Uterus (tissue), 4 donors: ENCODE measurements at places on chromosomes 1 and 21. TPM values are rescaled to one million over a fixed set of nuclear protein-coding genes. Genes with fewer than 3 reads are reported as not detected.

GRCh38 chr1:15968172-15968571 lies 7.7 kb downstream of the ZBTB17 start:
- DNase-seq = no peak

DNA sequence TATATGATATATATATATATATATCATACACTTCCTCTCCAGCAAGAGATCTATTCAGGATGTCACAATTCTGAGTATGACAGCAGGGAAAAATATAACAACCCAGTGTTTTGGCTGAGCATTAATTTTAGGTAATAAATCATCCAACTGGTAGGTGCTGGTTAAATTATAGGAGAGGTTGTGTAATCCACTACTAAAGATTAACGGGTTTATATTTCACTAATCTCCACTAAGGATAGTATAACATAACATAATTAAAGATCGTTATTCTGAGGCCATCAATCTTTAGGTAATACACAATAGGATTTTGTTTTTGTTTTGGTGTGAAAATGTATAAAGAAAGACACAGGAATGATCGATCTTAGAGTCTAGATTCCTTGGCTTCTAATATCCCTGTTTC lies 102.2 kb downstream of the COQ8A start:
- no peak for DNase-seq

DNA sequence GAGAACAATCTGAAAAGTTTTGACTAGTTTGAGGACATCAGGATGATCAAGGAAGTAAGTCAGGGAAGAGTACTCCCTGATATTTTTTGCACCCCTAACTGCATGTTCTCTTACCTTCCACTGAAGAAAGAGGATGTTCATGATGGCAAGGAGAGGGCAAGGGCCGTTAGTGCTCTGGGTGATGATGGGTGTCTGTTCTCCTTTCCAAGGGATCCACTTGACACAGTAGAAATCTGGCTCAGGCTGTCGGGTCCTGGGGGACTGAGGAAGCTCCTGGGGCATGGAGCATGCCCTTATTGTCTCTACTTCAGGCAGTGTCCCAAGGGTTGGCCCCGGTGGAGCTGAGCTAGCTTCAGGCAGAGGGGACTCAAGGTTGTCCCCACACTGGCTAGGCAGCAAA lies 4.7 kb downstream of the MINDY1 start:
- DNase-seq = no peak

DNA sequence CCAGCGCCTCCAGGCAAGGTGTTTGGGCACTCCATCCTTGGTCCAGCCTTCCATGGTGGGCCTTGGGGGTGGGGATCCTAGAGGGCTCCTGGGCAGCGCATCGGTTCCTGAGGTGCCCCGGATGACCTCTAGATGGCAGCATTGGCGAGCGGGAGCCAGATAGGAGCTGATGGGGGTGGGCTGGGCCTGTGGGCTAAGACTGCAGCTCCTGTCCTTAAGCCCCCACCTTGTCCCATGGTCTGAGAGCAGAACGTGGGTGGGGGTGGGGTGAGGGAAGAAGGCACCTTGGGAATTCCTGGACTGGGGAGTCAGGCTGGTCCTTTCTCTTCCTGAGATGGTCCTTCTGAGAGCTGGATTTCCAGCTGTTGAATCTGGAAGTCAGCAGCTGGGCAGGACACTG lies 93.4 kb upstream of the CSF3R start:
- DNase-seq = peak; percentile 18

DNA sequence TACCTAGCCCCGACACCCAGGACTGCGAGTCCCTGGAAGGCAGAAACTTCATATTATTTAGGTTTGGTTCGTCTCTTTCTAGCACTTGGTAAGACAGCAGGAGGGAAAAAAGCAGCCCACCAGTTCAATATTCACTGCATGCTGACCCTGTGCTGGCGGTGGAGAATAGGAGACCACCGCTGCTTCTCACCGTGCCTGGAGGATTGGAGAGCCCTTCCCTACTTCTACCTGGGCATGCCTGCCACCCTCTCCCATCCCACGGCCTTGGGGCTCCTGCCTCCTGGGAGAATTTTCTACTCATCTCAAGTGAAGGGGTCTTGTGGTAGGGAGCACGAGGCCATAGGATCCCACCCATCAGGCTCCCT lies 5.4 kb downstream of the MTHFR start:
- DNase-seq = no peak

- no peak for DNase-seq
Measured at GRCh38 chr1:205429762-205430695, 8.2 kb upstream of the LEMD1 start.

DNA sequence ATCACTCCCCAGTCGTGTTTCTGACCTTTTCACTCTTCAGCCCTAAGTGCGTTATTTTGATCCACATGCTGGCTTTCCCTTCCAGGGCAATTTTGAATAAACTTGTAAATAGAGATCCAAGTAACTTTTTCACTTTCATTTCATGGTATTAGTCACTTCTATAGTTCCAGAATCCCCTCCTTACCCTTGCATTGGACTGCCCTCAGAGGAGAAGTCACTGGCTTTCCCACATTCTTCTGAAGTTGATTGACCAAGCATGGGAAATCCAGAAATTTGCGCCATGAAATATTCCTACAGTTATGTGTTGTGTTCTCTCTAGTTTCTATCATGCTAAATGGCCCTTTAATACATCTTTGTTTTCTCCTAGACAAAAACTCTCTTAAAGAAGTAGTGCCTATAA lies 177.3 kb upstream of the GORAB start:
- DNase-seq = no peak

DNA sequence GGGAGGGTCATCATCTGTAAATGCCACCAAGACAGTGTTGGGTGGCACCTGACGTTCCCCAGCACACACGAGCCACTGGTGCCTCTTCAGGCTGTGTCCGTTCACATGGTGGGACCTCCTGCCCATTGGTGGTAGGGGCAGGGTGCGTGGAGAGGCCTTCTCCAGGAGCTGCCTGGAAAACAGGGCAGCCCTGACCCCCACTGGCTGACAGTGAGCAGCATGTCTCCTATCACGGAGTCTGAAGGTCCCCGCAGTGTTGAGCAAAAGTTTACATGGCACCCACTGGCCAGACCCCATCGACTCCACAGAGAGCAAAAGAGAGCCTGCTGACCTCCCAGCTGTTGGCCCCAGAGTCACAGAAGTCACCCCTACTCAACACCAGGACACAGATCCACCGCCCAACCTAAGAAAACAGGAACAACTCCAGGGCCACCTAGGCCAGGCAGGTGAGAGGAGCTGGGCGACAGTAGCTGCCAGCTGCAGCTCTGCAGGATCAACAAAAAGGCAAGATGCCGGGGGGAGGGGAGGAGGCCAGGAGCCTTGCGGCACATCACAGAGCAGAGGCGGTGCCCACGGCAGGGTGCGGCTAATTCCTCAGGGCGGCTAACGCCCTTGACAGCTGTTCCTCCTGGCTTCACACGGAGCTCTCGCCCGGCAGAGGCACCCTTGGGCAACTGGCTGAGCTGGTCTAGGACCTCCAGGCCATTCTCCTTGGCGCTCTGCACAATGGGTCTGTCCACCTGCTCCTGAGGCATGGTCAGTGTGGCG lies 14.4 kb upstream of the IFI6 start:
- DNase-seq = no peak

The CYB5RL gene
- total RNA-seq = 9.1 TPM

The LCE3E gene
- total RNA-seq = not detected

The HPCA gene
- not detected for total RNA-seq

The LRRIQ3 gene
- 0.49 TPM for total RNA-seq

The RNF186 gene
- total RNA-seq = not detected

The WLS gene
- 160 TPM for total RNA-seq
